ENCODE measurements at places on chromosomes 3 and 15.

DNA sequence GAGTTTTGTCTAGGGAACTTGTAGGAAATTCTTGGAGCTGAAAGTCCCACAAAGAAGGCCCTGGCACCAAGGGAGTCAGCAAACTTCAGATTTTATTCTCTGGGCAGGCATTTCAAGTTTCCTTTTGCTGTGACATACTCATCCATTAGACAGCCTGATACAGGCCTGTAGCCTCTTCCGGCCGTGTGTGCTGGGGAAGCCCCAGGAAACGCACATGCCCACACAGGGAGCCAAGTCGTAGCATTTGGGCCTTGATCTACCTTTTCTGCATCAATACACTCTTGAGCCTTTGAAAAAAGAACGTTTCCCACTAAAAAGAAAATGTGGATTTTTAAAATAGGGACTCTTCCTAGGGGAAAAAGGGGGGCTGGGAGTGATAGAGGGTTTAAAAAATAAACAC lies 15.0 kb downstream of the TIGIT start:
- DNase-seq = no peak

DNA sequence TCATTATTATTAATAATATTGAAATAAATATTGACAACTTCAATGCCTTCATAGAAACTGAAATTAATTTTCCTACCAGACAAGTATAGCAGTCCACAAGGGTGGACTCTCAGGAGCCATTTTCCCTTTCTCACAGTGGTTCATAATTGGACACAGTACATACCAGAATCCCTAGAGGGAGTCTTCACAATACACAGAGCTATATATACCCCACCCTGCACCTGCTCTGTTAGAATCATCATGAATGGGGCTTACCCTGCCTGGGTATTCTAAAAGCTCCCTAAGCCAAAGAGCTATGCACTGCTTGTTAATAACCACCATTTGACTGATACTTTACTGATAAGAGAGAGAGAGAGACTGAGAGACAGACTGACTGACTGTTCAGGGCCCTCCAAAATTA lies 134.9 kb downstream of the FEZF2 start:
- no peak for DNase-seq

- DNase-seq = no peak
These were observed 38.7 kb upstream of the MAGEF1 start for GRCh38 chr3:184750349-184751083.

- no peak for DNase-seq
These were observed 29.5 kb downstream of the AGTR1 start for GRCh38 chr3:148727231-148727630.

- peak; percentile 22 for DNase-seq
These were observed 13.8 kb downstream of the SQOR start for GRCh38 chr15:45648521-45649200.

GRCh38 chr3:114333180-114333922 lies 39.5 kb downstream of the TIGIT start:
- DNase-seq = no peak

DNA sequence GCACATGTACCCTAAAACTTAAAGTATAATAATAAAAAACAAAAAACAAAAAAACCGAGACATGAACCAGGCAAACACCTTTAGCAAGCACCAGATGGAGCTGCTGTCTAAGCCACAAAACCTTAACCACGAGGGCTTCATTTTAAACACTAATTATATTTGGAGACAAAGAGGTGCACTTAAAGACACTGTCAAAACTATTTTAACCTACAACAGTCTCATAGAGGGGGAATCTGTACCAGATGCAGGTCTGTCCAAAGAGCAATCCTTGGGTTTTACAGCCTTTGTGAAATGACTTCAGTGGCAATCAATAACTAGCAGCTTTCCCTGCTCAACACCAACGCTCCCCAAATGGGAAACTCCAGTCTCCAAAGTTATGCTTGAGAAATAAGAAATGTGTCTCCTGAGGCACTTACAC lies 115.7 kb upstream of the TSPAN3 start:
- no peak for DNase-seq

- DNase-seq = no peak
These were observed 418.2 kb upstream of the NR2F2 start for GRCh38 chr15:95912280-95912625.

- no peak for DNase-seq
These were observed 2.5 kb downstream of the FOXL2NB start for GRCh38 chr3:138949445-138950005.

GRCh38 chr15:83207660-83208366 lies at the start of gene HDGFL3:
Gene HDGFL3 (minus strand): TSS chr15:83207823. CDS start chr15:83207414, 409 bp downstream.
- DNase-seq = peak; percentile 29

DNA sequence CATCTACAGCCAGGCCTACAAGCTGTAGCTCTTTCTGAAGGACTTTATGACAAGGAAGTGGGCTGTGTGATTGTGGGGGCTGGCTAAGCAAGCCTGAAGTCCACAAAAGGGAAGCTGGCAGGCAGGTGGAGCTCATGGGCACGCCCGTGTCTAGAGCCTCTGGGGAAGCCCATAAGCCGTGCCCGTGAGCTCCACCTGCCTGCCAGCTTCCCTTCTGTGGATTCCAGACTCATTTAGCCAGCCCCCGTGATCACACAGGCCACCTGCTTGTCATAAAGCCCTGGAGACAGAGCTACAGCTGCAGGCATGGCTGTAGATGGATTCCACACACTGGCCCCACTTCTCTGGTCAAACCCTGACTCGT lies 15.2 kb downstream of the EFCC1 start:
- DNase-seq = no peak

GRCh38 chr3:113179235-113179824 lies 32.0 kb upstream of the BOC start:
- DNase-seq = no peak

GRCh38 chr15:51641490-51642130 lies 19.0 kb upstream of the DMXL2 start:
- no peak for DNase-seq

DNA sequence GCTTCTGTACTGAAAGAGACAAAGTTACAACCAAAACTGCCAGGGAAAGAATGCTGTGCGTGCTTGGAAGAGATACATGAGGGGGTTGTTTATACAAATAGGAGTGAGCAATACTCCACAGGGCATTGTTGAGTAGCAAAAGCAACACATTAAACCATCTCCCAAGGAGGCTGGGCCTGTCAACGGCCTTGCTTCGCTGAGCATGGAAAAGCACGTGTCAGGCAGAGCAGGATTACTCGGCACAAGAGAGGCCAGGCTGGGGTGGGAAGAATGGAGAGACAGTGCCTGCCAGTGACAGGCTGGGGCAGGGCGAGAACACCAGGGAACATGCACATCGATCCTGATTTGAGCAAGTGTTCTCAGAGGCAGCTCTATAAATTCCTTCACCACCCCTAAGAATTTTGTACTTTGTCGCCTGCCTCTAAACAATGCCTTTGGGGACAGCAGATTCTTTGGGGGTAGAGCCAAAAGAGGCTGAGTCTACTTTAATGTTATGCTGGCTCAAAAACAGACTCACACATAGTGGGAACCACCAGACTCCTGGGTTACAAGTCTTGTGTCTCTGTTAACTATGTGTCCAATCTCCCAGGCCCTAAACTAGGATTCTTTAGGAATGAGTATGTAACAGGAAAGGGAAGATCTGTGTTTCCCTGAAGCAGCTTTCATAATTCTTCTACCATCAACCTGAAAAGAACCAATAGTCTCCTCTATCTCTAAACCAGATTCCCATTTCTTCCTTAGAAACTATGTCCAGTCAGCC lies 67.2 kb downstream of the LIPC start:
- peak; percentile 18 for DNase-seq

- no peak for DNase-seq
These were observed 210.0 kb upstream of the PPP2R3A start for GRCh38 chr3:135755330-135756105.

DNA sequence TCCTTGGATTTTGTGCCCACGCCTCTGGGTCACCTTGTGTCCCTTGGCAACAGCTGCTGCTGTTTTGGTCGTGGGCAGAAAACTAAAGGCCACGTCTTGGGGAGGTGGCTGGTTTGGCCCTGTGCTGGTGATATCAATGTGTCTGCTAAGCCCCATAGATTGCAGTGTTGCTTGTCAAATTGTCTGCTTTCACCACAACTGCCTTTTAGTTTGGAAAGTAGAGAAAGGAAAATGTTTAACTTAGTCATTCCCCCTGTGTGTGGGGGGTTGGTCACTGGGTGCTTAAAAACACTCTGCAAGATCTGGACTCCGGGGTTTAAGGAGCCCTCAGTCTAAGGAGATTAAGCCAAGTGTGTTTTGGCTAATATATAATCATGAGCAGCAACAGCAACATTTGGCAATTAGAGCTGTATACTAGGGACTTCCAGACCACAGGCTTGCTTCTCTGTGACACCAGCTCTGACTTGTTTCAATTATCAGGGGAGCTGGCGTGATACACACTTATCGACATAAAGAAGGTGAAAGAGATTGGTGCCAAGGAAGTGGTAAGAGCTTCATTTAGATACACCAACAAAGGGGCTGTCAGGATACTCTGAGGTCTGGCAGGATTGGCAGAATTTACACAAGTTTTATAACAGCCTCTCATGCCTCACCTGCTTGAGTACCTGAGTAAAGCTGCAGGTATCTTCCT lies 3.5 kb downstream of the SMAD3 start:
- DNase-seq = no peak
